ENCODE measurements at places on chromosomes 16 and 17.

GRCh38 chr17:15654886-15655561 lies 29.1 kb downstream of the TRIM16 start:
- DNase-seq: no peak

GRCh38 chr16:65950211-65950610 lies 416.3 kb upstream of the CDH5 start:
- DNase-seq: peak; percentile 14

DNA sequence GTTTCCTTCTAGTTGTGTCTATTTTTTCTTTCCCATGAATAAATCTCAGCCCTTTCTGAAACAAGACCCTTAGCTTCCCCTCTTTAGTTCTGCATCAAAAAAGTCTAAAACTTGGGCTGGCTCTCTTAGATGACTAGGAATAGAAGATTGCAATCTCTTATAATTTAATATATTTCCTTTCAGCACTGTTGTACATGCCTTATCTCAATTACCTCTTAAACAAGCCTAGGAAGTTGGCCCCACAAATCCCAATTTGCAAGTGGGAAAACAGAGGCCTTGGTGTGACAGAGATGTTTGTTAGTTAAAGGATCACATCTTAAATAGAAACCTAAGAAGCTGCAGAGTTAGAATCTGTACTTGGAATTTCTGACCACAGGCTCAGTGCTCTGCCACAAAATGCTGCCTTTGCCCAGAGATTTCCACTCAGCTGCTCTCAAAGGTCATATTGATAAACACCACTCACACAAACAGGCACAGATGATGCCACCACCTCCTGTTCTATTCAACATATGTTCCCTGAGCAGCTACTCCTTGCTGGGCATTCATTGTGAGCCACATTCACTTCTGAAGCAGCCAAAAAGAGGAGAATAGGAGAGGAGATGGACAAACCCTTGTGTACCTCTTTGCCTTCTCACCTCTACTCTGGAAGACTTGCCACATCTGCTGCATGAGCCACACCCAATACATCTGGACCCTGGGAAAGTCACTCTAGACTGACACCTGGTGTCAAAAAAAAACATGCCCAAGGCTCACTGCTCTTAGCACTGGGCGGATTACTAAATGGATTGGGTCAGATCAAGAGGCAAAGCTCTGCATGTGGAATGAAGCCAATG lies 5.5 kb downstream of the CCDC182 start:
- DNase-seq: peak; percentile 22

DNA sequence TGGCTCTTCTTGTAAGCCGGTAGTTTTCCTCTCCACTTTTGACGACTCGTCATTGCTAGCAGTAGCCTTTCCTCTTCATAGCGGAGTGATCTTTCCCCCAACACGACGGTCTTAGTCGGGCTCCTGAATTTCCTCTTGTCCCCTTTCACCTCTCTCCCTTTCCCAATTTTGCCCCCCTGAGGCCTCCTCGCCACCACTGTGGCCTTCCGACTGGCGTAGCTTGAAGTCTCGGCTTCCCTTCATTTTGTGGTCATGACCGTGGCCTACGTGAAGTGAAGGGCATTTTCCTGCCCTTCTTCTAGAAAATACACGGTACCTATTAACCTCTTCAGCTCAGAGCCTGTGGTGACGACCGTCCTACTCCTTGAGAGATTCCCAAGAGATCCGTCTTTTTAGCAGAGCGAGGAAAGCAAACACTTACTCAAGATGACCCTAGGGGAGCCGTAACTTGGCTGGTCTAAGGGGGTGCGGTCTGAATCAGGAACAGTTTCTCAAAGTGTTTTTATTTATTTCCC lies 787 bp downstream of the PRKAR1A start:
- peak; percentile 73 for DNase-seq

DNA sequence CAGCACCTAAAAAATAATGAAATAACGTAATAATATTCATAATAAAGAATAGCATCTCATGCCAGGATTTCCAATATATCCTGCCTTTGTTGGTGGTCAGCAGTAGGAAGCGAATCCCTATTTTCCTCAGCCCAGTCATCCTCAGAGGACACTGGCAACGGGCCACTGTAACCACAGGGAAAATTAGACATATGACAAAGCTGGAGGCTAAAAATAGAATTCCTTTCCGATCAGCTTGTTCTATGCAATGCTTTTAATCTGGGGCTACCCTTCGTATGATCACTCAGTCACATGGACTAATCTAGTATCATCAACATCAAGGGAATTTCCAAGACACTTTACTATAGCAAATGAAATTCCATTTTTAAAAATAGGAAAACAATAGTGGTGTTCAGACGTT lies 246.9 kb upstream of the KCNJ16 start:
- peak; percentile 66 for DNase-seq

GRCh38 chr17:21379080-21379711 lies 3.0 kb downstream of the KCNJ12 start:
- DNase-seq: no peak

DNA sequence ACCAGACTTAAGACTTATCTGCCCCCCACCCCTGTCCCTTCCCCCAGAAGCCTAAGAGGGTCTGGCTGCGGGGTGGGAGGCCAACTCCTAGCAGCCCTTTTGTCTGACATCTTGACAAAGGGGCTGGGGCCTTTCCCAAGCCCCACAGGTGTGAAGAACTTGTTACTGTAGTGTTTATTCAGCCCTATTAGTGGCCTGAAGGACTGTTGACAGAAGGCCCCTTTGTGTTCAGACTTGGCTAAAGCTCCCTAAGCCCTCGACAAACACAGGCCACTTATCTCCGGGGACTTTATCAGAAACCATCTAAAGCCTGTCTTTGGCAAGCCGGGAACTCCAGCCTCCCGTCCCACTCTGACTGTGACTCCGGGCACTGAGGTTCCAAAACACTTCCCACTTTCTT lies 129.8 kb downstream of the NTN1 start:
- DNase-seq: no peak

DNA sequence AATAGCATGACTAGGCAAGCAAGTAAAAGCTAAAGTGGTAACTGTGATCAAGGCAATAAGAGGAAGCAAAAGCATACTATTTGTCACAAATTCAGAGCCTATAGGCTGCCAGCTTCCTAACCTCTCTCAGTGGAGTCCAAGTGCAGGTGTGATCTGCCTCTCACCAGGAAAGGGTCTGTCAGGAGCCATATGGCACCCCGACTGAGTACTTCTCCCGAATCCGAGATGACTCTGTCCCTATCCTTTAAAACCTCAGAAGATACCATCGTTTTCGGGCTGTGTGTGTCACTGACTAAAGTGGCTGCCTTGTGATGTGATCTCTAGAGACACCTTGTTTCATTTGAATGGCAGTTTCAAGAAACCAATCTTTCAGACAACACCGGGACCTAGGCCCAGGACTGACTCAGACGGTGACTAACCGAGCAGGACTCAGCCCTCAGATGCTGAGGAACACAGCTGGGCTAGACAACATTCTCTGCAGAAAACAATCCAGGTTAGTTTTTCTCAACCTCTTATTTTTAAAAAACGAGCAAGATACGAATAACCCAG lies 63.6 kb downstream of the SMG6 start:
- peak; percentile 97 for DNase-seq

All from fibroblast of mammary gland (primary cell).